ENCODE measurements at places on chromosomes 16 and 17.

DNA sequence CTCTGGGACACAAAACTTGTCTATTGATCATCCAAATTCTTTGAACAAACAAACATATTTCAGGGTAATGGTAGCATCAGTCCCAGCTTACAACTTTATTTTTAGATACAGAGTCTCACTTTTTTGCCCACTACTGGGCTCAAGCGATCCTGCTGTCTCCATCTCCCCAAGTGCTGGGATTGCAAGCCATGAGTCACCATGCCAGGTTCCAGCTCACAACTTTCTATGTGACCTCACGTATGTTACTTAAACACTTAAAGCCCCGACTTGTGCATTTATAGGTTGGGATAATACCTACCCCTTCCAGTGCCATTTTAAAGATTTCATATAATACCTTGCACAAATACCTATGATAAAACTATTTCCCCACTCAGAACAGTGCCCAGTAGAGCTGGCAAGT is 42.0 kb upstream of the KSR1 start:
- DNase-seq: no peak

DNA sequence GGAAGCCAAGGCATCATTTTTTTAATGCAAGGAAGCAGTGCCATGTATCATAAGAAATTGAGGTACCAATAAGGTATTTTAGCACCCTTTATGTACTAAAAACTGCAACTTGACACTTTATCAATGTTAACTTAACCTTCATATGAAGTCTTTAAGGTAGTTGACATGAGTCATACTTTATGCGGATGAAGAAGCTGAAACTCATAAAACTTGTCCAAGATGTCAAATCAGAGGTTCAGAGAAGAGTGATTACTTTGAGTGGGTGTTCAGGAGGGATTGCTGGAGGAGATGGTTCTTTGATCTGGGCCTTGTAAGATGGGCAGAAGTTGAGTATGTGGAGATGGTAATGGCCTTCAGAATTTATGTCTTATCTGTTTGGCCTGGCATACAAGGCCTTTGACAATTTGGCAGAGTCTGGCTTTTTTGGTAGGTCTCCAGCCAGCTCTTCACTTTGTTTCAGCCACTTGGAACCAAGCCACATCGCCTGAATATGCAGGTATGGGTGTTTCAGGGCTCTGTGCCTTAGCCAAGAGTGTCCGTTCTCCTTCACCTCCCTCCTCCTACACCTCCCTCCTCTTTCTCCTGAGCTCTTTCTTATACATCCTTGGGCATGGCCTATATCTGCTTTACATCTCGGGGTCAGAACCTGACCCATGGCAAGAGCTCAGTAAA is 23.7 kb downstream of the YPEL2 start:
- no peak for DNase-seq

GRCh38 chr17:59371416-59372100 is 40.1 kb downstream of the YPEL2 start:
- DNase-seq: no peak

GRCh38 chr17:47287639-47288038 is 34.0 kb downstream of the ITGB3 start:
- DNase-seq: no peak

DNA sequence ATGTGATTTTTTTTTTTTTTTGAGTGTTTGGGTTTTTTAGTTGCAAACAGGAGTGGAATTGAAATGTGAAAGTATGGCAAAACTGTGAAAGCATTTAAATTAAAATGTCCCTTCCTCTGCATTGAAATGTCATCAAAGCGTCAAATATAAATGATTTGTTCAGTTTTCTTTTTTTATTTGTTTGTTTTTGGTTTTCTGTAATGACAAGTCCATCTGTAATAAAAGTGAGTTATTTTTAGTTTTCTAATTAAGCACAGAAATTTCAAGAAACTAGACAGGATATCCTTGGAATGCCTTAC is 1.9 kb upstream of the TOB1 start:
- no peak for DNase-seq

DNA sequence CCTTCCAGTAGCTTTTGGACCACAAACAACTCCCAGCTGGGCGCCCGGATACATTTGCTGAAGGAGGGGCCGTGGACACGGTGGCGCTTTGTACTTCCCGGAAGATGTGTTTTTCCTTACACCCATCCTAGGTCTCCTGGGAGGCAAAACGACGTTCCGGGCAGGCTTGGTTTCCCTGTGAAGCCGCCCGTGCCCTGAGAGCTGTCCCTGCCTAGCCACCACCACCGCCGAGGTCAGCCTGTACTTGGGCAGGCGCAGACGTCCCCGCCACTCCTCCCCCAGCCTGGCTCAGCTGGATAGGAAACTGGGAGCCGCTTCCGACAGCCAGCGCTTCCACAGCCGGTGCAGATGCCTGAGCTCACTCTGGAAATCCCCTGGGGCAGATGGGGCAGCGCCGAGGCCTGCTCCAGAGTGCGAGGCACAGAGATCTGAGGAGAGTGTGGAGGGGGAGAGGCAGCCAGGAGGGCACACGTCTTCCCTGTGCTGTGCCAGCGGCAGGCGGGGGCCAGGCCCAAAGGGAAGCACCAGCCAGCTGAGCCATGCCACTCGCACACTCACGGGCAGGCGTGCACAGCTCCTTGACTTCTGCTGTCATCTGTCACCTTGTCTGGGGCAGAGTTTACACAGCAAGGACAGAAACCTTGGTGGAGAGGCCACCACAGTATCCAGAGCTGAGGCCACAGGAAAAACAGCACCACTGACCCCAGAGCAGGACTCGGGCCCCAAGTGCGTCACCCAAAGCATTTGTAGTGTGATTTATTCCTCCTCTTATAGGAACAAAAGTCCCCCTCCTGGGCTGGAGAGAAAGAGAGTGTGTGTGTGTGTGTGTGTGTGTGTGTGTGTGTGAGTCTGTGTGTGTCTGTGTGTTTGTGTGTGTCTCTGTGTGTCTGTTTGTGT is 3.0 kb downstream of the RHBDF2 start:
- DNase-seq: peak; percentile 68

DNA sequence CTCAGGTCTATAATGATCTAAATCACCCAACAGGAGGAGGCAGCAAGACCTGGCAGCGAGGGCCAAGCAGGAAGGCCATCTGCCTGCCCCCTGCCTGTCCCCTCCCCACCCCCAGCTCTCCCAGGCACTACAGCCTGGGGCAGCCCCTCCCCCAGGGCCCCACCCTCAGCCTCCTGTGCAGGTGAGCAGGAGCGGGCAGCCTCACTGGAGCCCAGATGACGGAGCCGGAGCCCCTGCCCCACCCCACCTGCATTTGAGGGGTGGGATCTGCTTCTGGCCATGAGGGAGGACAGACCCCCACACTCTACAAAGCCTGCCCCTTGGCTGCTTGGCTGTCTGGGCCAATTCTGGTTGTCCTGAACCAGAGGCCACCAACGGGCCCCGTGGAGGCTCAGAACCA is 12.4 kb upstream of the BAHCC1 start:
- no peak for DNase-seq
